ENCODE measurements at places on chromosomes 2 and 18.
A peak's percentile ranks its signal among the peaks of the same experiment; 100 is the strongest.

- no peak for DNase-seq
Measured at GRCh38 chr2:189037518-189037917, 63.3 kb downstream of the COL3A1 start.

GRCh38 chr2:3598197-3598910 is 3.4 kb downstream of the COLEC11 start:
- DNase-seq, result no peak

DNA sequence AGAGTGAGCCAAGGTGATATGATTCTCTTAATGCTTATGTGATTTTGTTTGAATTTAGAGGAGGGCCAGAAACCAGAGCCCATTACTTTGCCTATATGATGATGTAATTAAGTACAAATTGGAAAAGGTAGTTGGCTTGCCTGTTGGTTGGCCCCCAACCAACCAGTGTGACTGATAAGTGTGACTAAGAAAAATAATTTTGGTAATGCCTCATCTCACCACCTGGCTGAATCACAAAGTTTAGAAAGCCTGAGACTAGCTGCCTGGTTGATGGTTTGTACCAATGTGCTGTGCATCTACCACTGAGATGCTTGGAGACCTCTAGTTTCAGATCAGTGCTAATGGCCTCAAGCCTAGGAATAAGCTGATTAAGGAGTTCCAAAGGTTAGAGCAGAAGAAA is 338.7 kb downstream of the CDH2 start:
- DNase-seq, result no peak

- DNase-seq, result no peak
Measured at GRCh38 chr2:232541195-232541960, 1.9 kb downstream of the CHRNG start.

GRCh38 chr2:95165371-95166064 is at the start of gene ZNF2:
Gene ZNF2 (plus strand): TSS chr2:95165809. CDS start chr2:95176227, 10,418 bp downstream.
- DNase-seq, result peak; percentile 95

DNA sequence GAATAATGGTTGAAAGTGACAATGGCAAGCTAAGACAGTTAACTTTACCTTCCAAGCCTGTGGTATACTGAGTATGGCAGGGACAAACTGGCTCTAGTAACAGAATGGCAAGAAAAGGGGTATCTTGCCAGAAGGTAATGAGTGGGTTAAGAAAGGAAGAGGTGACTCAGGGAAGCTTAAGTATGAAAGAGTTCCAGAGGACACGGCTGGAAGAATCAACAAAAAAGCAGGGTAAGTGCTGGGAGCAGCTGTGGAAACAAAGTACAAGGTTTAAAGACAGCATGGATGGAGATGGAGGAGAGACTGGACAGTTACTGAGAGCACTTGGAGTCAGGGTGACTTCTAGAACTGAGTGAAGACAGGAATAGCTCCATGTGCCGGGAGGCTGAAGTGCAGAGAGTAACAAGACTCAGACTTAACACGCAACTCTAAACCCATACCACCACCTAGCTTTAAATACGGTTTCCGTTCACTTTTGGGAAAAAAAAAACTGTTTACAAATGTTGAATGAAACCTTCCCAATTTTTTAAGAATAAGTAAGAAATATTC is 69.0 kb downstream of the REV1 start:
- no peak for DNase-seq

- DNase-seq, result no peak
Measured at GRCh38 chr2:132731441-132731840, 61.4 kb upstream of the LYPD1 start.

Data from stimulated activated CD4-positive, alpha-beta T cell treated with anti-CD3 and anti-CD28 coated beads, Interleukin-2, amount 100 ng/mL, for 4 hours (primary cell).